ENCODE measurements at places on chromosomes 4 and X. TPM values are rescaled to one million over a fixed set of nuclear protein-coding genes. Genes with fewer than 3 reads are reported as not detected.
A peak's percentile ranks its signal among the peaks of the same experiment; 100 is the strongest.

GRCh38 chr4:72966652-72967051 is 102.9 kb downstream of the COX18 start:
- peaks cover 15% of the 10 kb centered on the region for H3K4me1 ChIP-seq
- H3K27ac ChIP-seq: no peak overlapping the region
- no peaks in the 10 kb centered on the region for H3K36me3 ChIP-seq
- no peak for DNase-seq
- H3K4me3 ChIP-seq: no peak overlapping the region
- H3K27me3 ChIP-seq: no peaks in the 10 kb centered on the region

GRCh38 chrX:21813612-21814368 is 25.6 kb upstream of the MBTPS2 start:
- no peaks in the 10 kb centered on the region for H3K27me3 ChIP-seq
- no peak overlapping the region for H3K27ac ChIP-seq
- peak; percentile 3 for DNase-seq
- H3K4me3 ChIP-seq: no peak overlapping the region
- no peaks in the 10 kb centered on the region for H3K36me3 ChIP-seq

GRCh38 chr4:114237997-114238396 is 258.6 kb upstream of the ARSJ start:
- DNase-seq: no peak
- no peaks in the 10 kb centered on the region for H3K27me3 ChIP-seq
- H3K27ac ChIP-seq: no peak overlapping the region
- H3K4me3 ChIP-seq: no peak overlapping the region
- H3K4me1 ChIP-seq: no peaks in the 10 kb centered on the region

DNA sequence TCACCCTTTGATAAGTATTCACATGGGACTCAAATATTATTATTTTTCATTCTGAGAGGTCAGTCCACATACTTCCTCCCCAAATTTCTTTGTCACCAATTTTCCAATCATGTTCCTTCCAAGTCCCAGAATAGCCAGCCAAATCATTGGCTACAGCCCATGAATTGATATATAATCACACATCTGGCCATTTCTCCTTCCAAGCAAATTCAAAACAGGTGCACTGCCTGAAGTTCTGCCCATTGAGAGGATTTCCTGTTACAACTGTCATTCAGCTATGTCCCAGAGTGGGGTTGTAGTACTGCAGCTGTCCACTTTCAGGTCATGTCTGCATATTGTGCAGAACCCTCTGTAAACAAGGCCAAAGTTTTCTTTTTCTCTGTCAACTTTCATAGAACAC is 347.8 kb downstream of the GRID2 start:
- H3K4me1 ChIP-seq: no peaks in the 10 kb centered on the region
- H3K27ac ChIP-seq: no peak overlapping the region
- no peaks in the 10 kb centered on the region for H3K36me3 ChIP-seq
- no peak overlapping the region for H3K4me3 ChIP-seq
- H3K27me3 ChIP-seq: no peaks in the 10 kb centered on the region

- no peaks in the 10 kb centered on the region for H3K36me3 ChIP-seq
- no peaks in the 10 kb centered on the region for H3K27me3 ChIP-seq
- DNase-seq: peak; percentile 79
- H3K4me3 ChIP-seq: peak overlapping the region; percentile 77
- H3K4me1 ChIP-seq: peaks cover 22% of the 10 kb centered on the region
Observed at GRCh38 chr4:153345012-153345981, 809 bp downstream of the MND1 start.

DNA sequence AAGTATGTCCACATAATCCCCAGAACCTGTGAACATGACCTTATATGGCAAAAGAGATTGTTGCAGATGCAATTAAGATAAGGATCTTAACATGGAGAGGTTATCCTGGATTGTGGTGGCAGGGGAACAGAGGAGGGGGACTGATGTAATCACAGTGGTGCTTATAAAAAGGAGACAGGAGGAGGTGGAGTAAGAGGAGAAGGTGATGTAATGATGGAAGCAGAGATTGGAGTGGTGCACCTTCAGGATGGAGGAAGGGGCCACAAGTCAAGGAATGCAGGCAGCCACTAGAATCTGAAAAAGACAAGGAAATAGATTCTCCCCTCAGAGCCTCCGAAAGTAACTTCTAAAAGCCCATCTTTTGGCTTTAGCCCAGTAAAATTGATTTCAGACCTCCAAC is 388.4 kb downstream of the BCOR start:
- no peaks in the 10 kb centered on the region for H3K27me3 ChIP-seq
- no peak overlapping the region for H3K27ac ChIP-seq
- H3K4me3 ChIP-seq: no peak overlapping the region
- no peak for DNase-seq
- H3K4me1 ChIP-seq: no peaks in the 10 kb centered on the region

DNA sequence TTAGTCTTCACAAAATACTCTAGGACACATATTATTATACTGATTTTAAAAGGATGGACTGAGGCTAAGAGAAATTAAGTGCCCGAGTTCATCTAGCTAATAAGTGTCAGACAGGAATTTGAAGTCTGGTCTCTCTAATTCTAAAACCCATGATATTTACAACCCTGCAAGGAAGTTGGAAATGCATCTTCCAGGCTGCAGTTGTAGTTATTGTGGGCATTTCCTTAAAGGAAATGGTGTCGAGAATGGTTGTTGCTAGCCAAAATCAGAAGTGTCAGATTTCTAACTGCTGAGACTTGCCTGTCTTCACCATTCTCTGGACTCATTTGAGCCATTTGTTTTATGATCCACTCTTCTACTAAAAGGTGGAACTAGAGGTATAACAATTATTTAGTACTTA is 82.5 kb downstream of the FAT4 start:
- no peak for DNase-seq
- no peak overlapping the region for H3K27ac ChIP-seq
- H3K36me3 ChIP-seq: no peaks in the 10 kb centered on the region
- H3K4me1 ChIP-seq: peaks cover 7% of the 10 kb centered on the region
- H3K4me3 ChIP-seq: no peak overlapping the region

GRCh38 chr4:41572516-41572915 is 34.6 kb downstream of the LIMCH1 start:
- no peak for DNase-seq
- peaks cover 12% of the 10 kb centered on the region for H3K4me1 ChIP-seq
- H3K27ac ChIP-seq: no peak overlapping the region
- H3K4me3 ChIP-seq: no peak overlapping the region
- no peaks in the 10 kb centered on the region for H3K27me3 ChIP-seq

DNA sequence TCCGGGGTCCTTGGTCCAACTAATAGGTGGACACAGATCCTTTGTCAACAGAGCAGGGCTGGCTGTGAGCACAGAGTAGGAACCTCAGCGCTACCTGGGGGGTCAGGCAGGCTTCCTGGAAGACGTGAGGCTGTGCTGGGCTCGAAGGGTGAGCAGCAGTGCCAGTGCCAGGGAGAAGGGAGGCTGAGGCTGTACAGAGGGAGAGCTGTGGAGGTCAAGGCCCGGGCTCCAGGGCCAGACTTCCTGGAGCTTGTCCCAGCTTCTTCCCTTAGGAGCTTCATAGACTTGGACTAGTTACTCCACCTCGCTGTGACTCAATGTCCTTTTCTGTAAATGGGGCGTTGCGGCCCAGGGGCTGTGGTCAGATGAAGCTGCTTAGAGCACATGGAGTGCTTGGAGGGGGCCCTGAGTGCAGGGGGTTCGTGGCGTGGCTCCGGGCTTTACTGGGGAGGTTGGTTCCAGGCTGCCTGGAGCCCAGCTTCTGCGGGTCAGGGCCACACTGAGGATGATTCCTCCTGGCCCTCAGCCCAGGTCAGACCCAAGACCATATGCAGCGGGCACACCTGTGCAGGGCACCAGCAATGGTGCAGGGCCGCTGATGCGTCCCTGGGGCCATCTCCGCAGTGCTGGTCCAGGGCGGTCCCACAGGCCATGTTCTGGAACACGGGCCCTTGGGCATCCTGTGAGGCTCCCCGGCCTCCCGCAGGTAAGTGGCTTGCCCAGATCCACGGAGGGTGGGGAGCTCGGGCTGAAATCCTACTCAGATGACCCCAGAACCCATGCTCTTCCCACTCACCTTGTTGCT is 98.1 kb downstream of the DCTD start:
- no peaks in the 10 kb centered on the region for H3K4me1 ChIP-seq
- no peaks in the 10 kb centered on the region for H3K27me3 ChIP-seq
- no peak for DNase-seq
- H3K36me3 ChIP-seq: no peaks in the 10 kb centered on the region
- H3K4me3 ChIP-seq: no peak overlapping the region

GRCh38 chr4:2936773-2937145 is 26.4 kb downstream of the NOP14 start:
- H3K36me3 ChIP-seq: no peaks in the 10 kb centered on the region
- no peaks in the 10 kb centered on the region for H3K27me3 ChIP-seq
- DNase-seq: no peak
- peaks cover 15% of the 10 kb centered on the region for H3K4me1 ChIP-seq
- no peak overlapping the region for H3K4me3 ChIP-seq

DNA sequence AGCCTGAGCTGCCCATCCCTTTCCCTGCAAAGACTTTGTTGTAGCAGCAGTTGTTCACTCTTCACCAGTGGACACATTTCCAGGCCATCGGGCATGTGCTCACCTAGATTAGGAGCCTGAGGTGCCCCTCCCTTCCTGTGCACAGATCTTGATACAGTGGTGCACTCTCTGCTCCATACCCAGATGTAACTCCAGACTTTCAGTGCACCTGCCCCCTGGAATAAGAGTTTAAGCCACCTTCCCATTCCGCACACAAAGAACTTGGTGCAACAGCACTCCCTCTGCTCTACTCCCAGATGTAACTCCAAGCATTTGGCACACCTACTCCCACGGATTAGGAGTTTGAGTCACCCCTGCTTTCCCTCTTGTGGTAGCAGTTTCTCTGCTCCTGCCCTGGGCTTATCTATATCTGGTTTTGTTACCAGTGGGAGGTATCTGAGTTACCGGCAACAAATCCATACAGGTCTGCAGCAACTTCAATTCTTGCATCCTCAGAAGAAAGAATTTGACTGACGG is 36.0 kb upstream of the PLK4 start:
- H3K4me1 ChIP-seq: peaks cover 4% of the 10 kb centered on the region
- no peak overlapping the region for H3K27ac ChIP-seq

DNA sequence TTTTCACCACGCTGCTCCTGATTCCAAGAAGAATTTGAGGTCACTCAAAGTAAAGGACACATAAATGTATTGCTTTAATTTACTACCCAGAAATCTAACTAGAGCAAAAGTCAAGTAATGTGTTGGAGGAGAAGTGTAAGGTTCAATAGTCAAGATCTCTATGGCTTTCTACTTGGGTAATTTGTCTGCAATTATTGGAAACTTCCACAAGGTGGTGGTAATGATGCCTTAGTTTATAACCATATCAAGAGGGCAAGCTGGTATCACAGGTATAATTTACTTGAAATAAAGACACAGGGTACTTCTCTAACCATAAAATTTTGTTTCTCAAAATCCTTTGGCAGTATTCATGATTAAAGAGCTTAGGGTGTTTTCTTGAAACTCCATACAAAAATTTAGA is 10.2 kb upstream of the GRIA3 start:
- H3K4me3 ChIP-seq: no peak overlapping the region
- no peaks in the 10 kb centered on the region for H3K27me3 ChIP-seq
- no peaks in the 10 kb centered on the region for H3K36me3 ChIP-seq
- H3K4me1 ChIP-seq: no peaks in the 10 kb centered on the region

DNA sequence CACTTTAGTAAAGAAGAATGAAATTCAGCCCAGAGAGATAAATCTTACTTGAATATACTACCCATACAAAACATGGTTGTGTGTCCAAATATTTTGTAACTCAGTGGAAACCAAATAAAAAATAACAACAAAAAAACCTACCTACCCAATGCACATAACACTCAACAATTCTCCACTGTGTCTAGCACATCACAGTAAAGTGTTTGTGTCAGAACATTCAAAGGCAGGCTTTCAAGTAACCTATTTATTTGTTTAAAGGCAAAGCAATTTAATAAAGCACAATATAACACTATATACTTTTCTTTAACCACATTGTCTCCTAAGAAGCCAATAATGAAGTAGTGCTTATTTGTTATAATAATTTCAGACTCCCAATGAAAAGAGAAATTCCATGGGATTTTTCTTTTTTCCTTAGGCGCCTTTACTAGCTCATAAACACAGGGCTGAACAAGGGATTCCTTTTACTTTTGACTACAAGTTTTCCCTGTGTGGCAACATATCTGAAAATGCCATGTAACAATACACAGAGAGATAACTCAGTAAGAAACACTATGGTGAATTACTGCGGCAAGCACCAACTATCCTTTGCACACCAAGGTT is 13.7 kb downstream of the RASGEF1B start:
- no peak overlapping the region for H3K27ac ChIP-seq
- no peak overlapping the region for H3K4me3 ChIP-seq
- no peak for DNase-seq
- no peaks in the 10 kb centered on the region for H3K27me3 ChIP-seq
- H3K36me3 ChIP-seq: peaks cover 3% of the 10 kb centered on the region

GRCh38 chr4:108714880-108715279 is 48.0 kb downstream of the ETNPPL start:
- no peak overlapping the region for H3K27ac ChIP-seq
- H3K27me3 ChIP-seq: no peaks in the 10 kb centered on the region
- no peak for DNase-seq
- peaks cover 5% of the 10 kb centered on the region for H3K4me1 ChIP-seq
- no peaks in the 10 kb centered on the region for H3K36me3 ChIP-seq

GRCh38 chrX:7372825-7373525 is 225.0 kb upstream of the PUDP start:
- DNase-seq: no peak
- H3K4me3 ChIP-seq: no peak overlapping the region
- no peaks in the 10 kb centered on the region for H3K27me3 ChIP-seq
- no peaks in the 10 kb centered on the region for H3K4me1 ChIP-seq
- no peak overlapping the region for H3K27ac ChIP-seq

DNA sequence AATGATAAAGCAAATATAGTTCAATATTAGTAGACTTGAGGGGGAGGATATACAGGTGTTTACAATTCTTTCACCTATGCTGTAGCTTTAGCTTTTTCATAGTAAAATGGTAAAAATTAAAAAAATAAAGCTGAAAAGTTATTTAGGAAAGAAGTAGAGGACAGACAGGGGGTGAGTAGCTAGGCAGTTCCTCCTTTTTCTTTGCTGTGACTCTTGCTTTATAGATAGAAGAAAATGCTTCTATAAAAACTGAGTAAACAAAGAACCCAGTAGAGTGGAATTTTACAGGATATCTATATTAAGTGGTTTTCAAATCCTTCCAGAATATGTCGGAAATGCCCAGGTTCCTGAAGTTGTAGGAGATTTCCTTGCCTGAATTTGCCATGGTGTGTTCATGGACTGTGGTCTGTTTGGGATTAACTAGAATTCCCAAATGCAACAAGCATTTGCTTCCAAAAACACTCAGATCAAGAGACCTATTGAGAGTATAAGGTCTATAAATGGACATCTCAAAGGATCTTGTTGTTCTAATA is 74.9 kb downstream of the KDR start:
- H3K4me3 ChIP-seq: no peak overlapping the region
- no peaks in the 10 kb centered on the region for H3K4me1 ChIP-seq
- H3K36me3 ChIP-seq: no peaks in the 10 kb centered on the region
- H3K27me3 ChIP-seq: no peaks in the 10 kb centered on the region
- H3K27ac ChIP-seq: no peak overlapping the region

GRCh38 chrX:46251755-46252154 is 293.5 kb downstream of the ZNF674 start:
- H3K4me1 ChIP-seq: no peaks in the 10 kb centered on the region
- H3K36me3 ChIP-seq: no peaks in the 10 kb centered on the region
- H3K4me3 ChIP-seq: no peak overlapping the region
- no peak for DNase-seq
- no peaks in the 10 kb centered on the region for H3K27me3 ChIP-seq
- no peak overlapping the region for H3K27ac ChIP-seq

TMEM150C gene
- total RNA-seq: 3.8 TPM

PLP1 gene
- 106 TPM for total RNA-seq

KIAA1210 gene
- total RNA-seq: not detected
